ENCODE measurements at places on chromosomes 7 and 10.

- no peak for DNase-seq
Observed at GRCh38 chr10:71746344-71747037, 26.8 kb downstream of the VSIR start.

DNA sequence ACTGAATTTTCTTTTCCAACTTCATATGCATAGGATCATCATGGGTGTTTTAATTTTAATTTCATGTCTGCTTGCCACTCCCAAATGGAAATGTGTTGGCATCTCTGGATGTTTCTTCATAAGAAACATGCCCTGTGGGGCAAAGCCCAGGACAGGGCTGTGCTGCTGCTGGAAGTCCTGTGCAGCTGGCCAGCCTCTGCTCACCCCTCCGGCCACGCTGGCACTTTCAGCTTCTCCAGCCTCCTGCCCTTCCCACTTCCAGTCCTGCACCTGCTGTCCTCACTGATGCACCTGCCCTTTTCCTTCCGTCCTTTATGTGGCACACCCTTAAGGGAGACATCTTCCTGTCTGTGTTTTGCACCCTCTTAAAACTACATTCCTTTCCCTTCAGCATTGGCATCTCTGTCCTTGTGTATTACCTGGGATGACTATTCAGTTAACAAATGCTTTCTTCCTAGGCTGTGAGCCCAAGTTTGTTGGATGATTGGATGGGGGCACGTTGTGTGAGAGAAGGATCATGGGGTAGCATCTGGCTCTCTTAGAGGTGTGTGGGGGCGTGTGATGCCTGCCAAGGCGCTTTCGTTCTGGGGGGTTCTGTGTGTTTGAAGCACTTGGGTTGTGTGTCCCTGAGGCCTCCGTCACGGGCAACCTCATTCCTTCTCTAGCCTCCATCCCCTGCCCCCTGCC is 56.8 kb downstream of the TCF7L2 start:
- DNase-seq = no peak

DNA sequence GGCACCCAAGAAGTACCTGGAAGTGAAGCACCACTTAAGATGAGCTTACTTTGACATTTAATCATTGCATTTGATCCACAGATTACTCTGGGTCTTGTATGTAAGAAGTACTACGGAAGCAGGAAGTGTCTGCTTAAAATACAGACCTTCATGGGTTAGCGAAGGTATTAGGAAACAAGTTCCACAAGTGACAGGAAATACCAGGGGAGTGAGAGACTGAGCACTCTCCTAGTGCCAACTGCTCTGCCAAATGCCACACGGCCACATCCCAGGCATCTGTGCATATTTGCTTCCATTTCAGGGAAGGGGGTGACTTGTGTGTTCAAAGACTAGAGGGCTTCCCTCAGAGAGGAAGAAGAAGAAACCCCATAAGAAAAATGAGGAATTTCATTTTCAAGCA is 57.2 kb upstream of the ANK3 start:
- no peak for DNase-seq

- DNase-seq = no peak
Observed at GRCh38 chr10:34906067-34906965, 91.2 kb upstream of the PARD3 start.

DNA sequence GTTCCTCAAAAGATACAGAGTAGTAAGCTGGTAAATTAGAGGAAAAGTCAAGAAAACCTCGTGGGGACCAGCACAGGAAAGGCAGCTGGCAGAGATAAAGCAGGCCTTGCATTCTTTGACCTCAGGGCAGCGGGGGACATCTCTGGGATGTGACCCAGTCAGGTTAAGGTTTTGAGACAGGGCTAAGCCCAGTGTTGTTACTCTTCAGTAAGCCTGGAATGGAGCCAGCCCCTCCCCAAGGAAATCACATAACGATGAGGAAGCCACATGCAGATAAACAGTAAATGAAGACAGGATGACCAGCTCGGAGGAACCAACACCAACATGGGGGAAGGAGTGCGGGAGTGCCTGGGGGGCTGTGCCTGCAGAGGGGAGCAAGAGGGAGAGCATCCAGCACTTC is 99.6 kb downstream of the JAZF1 start:
- no peak for DNase-seq

DNA sequence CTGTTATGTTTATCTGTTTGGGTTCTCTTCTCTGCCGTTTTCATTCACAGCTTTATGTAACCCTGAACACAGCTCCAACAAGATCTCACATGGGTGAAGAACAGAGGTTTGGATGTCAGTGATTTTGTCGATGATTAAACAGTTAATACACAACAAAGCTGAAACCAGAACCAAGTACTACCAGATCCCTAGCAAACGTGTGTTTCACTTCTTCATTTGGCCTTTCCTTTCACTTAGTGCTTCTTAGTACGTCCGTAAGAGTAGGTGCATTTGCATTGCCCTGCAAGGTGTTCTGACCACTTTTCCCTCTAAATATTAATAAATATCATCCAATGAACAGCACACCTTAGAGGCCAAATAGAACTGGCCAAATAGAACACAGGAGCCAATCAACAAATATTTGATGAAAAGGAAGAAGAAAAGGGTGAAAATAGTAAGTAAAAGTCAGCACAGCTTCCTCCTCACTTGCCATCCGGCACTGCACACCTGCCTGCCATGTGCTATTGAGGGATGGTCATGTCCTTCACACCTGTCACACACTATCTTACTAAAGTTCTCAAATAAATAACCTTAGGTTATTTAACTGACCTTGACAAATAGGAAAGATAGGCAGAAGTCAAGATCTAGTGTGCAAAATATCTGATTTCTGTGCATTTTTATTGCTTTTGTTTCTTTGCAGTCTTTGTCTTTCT is 252.6 kb upstream of the ANKRD30A start:
- DNase-seq = no peak

- DNase-seq = no peak
Observed at GRCh38 chr7:128986609-128987008, 48.9 kb downstream of the IRF5 start.

GRCh38 chr7:111329367-111330234 is 232.7 kb downstream of the IMMP2L start:
- no peak for DNase-seq

GRCh38 chr10:104486803-104487202 is 133.2 kb downstream of the CFAP58 start:
- DNase-seq = no peak

GRCh38 chr7:7920056-7920455 is 48.5 kb upstream of the GLCCI1 start:
- DNase-seq = no peak

GRCh38 chr10:96828609-96829008 is 3.5 kb upstream of the LCOR start:
- DNase-seq = no peak

DNA sequence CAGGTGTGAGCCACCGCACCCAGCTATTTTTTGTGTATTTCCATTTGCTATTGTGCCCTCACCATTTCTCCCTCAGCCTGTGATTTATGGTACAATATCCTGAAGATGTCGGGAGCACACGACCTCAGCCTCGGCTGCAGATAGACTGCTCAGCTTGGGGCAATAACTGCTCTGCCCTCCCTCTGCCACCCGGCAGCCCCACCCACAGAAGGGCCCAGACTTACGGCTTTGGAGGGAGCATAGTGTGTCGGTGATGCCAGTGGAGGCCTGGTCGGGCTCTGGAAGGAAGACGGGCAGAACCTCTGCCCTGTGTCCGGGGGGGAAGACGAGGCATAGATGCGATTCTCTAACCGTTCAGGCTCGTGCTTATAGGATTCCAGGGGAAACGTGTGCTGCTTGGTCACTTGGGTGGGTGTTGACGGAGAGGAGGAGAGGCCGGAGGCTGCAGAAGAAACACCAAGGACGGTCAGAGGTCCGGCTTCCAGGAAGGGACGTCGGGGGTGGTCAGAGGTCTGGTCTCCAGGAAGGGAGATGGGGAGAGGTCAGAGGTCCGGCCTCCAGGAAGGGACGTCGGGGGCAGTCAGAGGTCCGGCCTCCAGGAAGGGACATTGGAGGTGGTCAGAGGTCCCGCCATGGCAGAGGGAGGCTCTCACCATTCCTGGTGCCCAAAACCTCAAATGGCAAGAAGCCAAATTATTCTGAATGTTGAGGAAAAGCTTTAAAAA is 155.7 kb upstream of the RHEB start:
- DNase-seq = no peak

- no peak for DNase-seq
Observed at GRCh38 chr7:128188396-128189230, 52.5 kb upstream of the LEP start.

DNA sequence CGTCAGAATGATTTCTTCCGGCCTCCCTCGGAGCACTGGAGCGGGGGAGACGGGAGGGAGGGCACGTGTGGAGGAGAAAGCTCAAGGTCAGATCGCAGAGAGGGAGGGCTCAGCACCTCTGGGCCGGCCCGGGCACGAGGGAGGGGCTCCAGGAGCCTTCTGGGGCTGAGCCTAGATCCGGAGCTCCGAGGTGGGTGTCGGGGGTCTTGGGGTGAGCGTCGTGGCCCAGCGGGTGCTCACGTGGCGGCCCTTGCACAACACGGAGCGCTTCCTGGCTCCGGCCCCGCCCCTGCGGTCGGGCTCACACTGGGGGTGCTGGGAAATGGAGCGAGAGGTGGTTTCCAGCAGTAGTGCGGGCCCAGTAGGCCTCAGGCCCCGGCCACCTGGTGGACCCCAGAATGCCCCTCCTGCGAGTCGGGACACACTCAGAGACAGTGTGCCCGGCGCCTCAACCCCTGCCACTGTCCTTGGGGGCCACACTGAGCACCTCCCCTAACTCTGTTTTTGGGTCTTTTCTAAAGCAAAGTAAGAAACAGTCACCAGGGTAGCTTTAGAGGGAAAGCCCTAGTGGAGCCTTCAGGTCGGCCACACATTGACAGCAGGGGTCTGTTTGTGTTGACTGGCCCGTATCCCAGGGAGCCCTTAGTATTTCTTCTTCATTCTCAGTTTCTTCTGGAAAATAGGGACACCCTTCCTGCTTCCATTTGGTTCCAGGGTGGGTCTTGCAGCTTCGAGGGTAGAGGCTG is 798 bp downstream of the PPIF start:
- peak; percentile 54 for DNase-seq

DNA sequence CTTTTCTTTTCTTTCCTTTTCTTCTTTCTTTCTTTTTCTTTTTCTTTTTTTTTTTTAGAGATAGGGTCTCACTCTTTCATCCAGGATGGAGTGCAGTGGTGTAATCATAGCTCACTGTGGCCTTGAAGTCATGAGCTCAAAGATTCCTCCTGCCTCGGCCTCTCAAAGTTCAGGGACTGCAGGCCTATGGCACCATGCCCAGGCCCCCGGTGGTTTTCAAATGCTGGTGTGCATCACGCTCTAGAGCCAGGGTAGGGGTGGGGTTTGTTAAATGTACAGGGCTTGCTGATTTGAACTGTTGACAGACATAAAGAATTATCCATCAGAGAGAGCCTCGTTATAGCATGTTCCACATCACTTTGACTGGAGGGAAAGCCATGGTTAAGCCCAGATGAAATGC is 5.8 kb downstream of the MINDY4 start:
- DNase-seq = no peak

GRCh38 chr7:155524018-155524556 is 22.3 kb downstream of the CNPY1 start:
- DNase-seq = no peak

GRCh38 chr7:128880791-128881457 is 18.3 kb downstream of the ATP6V1F start:
- DNase-seq = no peak

- DNase-seq = no peak
Observed at GRCh38 chr7:77306231-77307067, 106.8 kb upstream of the FGL2 start.

Data from stimulated activated CD8-positive, alpha-beta memory T cell treated with anti-CD3 and anti-CD28 coated beads, Interleukin-4, amount 100 ng/mL, for 1 hour (primary cell).